Hematopoietic multipotent progenitor cell treated with erythropoietin and hydrocortisone succinate and interleukin-3 and kit ligand, for 8 days (in vitro differentiated cells): ENCODE measurements at places on chromosomes 13 and 19.
A peak's percentile ranks its signal among the peaks of the same experiment; 100 is the strongest.

DNA sequence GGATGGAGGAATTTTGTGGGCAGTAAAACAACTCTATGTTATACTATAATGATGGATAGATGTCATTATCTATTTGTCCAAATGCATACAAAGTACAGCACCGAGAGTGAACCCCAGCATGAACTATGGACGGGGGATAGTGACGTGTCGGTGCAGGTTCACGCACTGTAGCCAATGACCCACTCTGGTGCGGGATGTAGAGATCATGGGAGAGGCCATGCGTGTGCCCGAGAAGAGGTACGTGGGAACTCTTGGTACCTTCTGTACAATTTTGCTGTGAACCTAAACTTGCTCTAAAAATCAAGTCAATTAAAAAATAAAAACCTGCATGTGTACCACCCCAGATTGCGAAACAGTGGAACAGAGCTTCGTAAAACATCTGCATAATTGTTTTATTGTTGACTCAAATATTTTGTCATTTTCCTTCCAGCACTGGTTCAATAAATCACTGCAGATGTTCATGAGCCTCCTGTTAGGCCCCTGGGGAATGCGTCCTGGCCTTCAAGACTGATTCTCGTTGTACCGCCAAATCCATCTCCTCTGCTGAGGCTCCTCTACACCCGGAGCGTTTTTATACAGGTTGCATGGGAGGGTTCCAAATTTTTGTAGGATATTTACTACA lies 30.9 kb downstream of the COL4A1 start:
- no peak for DNase-seq

- peak; percentile 8 for DNase-seq
These were observed 49.5 kb upstream of the STK24 start for GRCh38 chr13:98626298-98626935.

DNA sequence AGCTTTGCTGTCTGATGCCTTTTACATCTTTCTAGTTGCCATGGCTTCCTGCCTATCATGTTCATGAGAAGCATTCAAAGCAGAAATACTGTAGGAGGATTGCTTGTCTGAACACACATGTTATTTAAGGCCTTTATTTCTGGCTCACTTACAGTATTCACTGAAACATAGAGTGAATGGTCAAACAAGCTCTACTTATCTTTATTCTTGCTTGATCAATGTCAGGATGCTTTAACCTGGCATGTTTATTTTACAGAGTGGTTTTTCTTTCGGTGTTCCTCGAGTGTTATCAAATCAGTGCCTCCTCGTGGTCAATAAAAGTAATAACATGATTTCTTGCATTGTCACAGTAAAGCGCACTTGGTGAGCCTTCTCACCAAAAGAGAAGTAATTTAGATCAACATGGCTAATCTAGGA lies 73.5 kb upstream of the PCDH17 start:
- peak; percentile 20 for DNase-seq

DNA sequence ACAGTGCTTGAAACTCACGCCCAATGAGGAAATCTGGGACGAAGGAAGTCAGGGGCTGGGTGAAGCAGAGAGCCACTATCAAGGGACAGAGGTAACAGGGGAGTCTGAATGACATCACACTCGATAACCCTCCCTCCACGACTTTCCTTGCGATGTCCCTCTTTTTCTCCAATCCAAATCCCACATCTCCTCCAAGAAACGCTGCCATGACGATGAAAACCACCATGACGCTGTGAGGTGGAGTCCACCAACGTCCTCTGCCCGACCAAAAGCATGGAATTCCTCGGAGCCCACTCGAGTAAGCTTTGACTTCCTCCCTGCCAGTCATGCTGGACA lies 967 bp downstream of the REXO1 start:
- no peak for DNase-seq

DNA sequence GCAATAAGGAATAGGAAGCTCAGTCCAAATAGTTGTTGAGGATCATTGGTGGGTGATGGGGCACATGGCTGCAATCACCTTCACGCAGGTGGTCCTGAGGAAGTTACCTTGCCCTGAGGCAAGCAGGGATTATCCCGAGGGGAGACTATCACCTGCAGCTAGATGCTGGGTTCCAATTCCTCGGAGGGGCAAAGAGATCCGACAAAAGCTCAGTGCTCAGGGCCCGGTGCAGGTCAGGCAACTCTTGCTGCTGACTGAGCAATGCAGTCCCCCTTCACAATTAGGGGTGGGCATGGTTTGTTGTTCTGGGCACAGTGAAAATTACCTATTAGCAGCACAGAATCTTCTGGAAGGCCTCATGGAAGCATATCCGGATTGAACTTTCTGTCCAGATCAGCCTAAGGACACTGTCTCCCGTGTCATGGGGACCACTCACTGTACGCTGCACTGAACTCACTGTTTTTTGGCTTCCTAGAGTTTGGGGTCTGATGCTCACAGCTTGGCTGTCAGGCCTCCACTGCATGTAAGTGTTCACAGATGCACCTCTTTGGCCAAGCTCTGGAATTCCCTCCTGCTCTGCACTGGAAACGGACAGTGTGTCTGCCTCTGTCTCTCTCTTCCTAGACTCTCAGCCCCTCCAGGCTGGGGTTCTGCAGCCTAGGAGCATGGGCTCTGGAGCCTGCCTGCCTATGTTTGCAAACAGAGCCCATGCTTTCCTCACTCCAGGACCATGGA lies 372.7 kb downstream of the ZNF536 start:
- DNase-seq = no peak

GRCh38 chr13:44211286-44211685 lies 162.3 kb upstream of the SERP2 start:
- no peak for DNase-seq

- no peak for DNase-seq
These were observed 1442.9 kb downstream of the UQCRFS1 start for GRCh38 chr19:27770095-27770494.

- DNase-seq = no peak
These were observed 150.7 kb downstream of the ABCC4 start for GRCh38 chr13:95150555-95150954.

- no peak for DNase-seq
These were observed 274.0 kb downstream of the EFNB2 start for GRCh38 chr13:106261450-106261849.

DNA sequence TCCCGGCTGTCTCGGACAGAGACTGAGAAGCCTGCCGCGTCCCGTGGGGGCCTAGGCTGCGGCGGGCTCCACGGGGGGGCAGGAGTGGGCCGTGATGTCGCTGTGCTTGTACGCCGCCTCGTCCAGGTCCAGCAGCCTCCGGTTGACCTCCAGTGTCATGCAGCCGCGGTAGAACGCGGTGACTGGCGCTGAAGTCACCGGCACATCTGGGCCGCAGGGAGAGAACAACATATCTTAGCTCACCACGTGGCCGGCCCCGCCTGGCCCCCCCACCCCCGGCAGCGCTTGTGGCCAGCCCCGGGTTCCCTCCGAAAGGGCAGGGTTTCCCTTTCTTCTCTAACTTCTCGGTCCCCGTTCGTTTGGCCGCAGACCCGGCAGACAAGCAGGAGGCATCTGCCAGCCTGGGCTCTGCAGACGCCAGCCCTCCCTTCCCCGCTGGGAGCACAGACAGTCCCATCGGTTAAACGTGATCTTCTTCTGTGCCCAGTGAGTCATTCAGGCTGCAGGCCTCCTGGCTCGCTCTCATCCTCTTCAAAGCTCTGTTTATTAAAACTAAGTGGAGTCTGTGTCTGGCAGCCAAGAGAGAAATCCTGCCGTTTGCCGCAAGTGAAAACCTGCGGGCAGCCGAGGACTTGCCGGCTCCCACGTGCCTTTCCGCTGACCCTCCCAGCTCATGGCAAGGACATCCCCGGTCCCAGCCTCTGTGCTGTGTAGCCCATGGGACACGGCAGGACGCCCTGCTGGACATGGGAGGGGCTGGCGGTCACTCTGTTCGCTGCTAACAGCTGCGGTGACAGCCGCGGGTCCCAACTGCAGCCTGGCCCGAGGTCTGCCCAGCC lies 42.8 kb downstream of the GAS6 start:
- DNase-seq = no peak

DNA sequence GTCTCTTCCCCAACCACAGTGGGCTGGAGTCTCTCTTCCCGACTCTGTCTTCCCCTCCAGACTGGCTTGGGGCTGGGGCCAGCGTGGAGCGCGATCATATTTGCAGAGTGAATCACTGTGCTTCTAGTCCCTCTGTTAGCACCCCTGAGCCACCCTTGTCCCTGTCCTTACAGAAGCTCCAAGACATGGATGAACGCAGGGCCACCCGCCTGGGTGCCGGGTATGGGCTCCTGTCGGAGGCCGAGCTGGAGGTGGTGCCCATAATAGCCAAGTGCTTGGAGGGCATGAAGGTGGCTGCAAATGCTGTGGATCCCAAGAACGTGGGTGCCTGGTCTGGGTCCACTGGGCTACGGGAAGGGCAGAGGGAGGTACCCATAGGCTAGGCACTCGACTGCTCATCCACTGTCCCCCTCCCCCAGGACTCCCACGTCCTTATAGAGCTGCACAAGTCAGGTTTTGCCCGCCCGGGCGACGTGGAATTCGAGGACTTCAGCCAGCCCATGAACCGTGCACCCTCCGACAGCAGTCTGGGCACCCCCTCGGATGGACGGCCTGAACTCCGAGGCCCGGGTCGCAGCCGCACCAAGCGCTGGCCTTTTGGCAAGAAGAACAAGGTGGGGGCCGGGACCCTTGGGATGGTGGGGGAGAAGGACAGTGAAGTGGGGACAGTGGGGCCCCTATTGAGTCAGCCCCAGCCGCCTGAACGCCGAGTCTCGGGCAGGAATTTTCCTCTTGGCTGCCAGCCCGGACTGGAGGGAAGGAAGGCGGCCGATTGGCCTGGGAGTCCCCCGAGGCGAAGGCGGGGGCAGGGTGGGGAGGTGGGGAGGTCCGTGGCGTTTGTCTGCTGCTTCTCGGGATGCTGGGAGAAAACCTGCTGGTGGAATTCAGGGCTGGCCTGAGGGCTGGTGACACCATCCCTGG lies 5.2 kb downstream of the TRIP10 start:
- DNase-seq = no peak

DNA sequence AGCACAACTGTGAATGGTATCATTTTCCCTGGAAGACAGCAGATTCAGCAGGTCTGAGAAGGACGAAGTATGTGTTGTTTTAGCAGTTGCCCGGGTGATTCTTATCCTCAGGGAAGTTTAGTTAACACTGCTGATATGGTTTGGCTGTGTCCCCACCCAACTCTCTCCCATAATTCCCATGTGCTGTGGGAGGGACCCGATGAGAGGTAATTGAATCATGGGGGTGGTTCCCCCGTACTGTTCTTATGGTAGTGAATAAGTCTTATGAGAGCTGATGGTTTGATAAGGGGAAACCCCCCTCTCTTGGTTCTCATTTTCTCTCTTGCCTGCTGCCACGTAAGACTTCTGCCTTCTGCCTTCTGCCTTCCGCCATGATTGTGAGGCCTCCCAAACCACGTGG lies 81.0 kb upstream of the UBAC2 start:
- no peak for DNase-seq

DNA sequence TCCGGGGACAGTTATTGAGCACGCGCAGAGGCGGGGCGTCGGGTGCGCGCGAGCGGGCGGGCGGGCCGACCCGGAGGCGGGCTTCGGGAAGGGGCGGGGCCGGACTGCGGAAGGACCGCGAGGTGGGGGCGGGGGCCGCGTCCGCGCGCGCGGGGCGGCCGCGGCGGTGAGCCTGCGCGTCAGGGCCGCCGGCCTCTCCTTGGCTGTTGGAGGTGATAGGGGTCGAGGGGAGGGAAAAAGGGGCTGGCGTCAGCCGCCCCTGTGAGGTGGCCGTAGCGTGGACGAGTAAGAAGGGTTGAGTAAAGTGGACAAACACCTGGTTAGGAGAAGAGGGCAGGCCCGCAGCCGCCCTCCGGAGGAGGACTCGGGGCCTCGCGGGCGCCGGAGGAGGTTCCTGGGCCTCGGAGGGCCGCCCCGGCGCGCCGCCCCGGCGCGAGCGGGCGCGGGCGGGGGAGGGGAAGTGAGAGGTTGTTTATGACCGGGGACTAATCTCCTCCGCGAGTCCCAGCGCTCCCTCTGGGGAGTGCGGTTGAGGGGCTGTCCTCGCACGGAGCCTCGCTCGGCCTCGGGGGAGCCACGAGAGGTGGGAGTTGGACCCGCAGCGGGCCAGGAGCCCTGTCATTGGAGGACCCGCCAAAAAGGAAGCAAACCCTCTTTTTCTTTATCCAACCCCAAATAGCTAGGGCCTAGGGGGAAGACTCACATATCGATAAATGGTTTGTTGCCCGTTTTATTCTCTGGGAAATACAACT lies 547 bp upstream of the INTS6 start:
- DNase-seq = no peak

DNA sequence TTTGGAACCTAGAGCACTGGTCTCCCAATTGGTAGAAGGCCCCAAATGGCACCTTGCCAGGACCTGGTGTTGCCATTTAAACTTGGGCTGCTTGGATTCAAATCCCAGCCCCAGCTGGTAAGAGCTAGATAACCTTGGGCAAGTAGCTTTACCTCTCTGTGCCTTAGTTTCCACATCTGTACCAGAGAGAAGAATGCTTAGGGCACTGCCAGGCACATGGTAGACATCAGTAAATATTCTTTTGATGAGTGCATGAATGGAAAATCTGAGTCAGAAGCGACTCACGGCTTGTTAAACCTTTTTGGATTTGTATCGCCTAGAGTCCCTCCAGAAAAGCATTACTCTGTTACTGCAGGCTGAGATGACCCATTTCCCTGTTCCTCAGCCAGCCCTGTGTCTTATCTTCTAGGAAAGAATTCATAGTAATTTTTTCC lies 90.9 kb downstream of the SIPA1L3 start:
- DNase-seq = peak; percentile 23

- DNase-seq = no peak
These were observed 3.1 kb downstream of the MAST3 start for GRCh38 chr19:18100710-18101109.

- DNase-seq = peak; percentile 96
These were observed 20.3 kb downstream of the LNX2 start for GRCh38 chr13:27599845-27600553.

DNA sequence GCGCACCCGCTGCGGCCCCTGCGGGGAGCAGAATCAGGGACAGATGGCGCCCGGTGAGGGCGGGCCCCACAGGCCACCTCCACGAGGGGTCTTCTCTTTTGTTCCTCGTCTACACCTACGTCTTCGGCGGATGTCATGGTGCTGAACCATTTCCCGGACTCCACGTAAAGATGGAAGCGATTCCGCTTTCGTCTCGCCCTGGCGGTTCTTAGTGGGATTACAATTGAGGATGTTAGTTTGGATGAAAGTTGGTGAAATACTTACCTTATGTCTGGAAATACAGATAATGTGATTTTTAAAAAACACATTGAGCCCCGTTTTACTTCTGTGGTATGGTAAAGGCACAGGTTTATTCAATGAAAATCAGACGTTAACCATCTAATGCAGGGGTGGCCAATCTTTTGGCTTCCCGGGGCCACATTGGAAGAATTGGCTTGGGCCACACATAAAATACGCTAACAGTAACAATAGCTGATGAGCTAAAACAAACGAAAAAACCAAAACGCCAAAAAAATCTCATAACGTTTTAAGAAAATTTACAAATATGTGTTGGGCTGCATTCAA lies 1.4 kb upstream of the ZMYM5 start:
- peak; percentile 90 for DNase-seq

DNA sequence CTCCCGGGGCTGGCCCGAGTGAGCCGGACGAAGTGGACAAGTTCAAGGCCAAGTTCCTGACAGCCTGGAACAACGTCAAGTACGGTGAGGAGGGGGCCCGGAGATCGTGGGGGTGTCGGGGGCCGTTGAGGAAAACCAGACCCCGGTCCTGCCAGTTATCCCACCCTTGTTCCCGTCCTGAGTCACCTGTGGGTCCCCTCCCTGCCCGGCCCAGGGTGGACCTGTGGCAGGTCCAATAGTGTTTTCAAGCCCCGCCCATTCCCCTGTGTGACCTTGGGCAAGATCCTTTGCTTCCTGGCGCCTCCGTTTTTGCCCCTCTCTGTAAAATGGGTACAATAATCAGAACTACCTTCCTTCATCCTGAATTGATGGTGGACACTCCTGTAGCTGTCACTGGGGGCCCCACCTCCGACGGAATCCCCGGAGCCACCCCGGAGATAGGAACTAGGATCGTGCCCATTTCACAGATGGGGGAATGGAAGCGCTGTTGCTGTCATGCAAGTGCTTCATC lies 593 bp downstream of the ATG4D start:
- DNase-seq = peak; percentile 48
